ENCODE measurements at places on chromosomes 7 and 10.

DNA sequence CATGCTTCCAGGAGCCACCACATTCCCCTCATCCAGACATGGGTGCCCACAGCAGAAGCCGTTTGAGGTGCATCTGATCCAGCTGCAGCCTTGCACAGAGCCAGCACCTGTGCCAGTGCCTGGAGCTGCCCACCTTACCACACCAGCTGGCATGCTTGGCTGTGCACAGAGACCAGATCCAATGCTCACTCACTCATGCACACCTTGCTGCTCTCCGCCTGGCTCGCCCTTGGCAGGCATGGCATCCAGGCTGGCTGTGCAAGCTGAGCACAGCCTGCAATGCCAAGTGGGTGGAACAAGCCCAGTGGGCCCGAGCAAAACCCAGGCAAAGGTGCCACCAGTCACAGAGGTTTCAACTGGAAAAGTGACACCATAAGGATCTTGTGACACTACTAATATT lies 66.9 kb upstream of the SEMA3A start:
- no peak for DNase-seq

DNA sequence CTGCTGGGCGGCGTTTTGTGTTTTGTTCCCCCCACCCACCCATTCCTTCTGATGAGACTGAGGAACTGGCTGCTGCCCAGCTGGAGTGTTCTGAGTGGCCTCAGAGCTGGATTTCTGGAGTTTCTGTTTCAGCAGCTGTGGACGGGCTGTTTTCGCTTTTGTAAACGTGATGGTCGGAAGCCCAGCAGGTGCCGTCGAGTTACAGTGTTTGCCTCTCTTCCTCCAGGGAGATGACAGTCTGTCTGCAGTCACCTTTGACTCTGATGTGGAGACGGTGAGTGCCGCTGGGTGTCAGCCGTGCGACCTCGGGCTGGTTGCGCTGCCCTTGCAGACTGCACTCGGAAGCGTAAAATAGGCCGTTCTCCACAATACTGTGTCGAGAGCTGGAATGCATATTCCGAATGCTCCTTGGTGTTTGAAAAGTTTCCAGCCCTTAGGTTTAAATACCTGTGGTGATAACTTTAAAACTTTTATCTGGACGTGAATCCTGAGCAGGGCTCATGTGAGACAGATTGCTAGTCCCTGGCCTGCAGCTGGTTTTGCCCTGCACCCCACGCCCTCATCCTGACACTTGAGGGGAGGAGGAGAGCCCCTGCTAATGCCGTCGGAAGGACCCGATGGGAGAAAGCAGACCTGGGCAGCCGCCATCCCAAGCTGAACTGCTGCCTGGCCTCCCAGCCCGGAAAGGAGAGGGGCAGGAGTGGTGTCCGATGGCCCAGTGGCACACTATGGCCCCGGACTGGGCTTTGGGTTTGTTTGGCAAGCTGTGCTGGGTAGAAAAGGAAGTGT lies 8.3 kb downstream of the IQCE start:
- no peak for DNase-seq

DNA sequence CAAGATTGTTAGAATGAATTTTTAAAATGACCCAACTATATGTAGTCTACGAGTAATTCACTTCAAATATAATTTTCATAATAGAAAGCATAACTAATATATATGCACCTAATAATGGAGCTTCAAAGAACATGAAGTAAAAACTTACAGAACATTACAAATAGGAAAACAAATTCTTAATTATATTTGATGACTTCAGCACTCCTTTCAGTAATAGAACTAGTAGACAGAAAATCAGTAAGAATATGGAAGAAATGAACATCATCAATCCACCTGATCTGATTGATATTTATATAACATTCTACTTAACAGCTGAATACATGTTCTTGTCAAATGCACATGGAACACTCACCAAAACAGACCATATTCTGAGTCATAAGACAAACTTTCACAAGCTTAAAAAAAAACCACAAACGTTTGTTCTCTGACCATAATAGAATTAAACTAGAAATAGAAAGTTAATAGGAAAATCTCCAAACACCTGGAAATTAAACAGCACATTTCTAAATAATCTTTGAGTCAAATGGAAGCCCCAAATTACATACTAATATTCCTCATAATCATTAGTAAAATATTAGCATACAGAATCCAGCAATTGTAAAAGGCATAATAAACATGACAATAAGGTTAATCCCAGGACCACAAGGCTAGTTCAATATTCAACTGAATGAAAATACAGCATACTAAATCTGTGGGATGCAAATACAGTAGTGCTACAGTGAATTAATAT lies 48.0 kb downstream of the BRAF start:
- no peak for DNase-seq

DNA sequence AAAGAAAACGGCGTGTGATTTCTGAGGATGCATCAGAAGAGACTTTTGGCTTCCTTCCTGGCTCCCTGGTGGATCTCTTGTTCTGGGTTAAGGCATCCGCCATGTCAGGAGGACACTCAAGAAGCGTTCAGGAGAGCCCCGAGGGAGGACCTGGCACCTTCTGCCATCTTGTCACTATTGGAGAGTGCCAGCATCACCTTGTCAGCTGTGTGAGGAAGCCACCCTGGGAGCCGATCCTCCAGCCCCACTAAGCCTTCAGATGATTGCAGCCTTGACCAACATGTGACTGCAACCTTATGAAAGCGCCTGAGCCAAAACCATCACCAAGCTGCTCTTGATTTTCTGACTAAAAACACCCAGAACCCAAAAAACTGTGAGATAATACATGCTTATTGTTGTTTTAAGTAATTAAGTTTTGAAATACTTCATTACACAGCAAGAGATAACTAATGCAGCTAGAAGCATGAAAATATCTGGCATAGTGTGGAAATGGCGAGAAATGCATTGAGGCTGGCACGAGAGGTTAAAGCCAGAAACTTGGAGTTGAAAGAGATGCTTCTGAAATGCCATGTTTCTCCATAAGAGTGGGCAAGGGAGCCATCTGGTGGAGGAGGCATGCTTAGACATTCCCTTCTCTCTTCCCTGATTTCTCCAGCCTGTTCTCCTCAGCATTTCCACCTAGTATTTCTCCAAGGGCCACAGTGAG lies 5.4 kb upstream of the ZFYVE27 start:
- DNase-seq = peak; percentile 47

DNA sequence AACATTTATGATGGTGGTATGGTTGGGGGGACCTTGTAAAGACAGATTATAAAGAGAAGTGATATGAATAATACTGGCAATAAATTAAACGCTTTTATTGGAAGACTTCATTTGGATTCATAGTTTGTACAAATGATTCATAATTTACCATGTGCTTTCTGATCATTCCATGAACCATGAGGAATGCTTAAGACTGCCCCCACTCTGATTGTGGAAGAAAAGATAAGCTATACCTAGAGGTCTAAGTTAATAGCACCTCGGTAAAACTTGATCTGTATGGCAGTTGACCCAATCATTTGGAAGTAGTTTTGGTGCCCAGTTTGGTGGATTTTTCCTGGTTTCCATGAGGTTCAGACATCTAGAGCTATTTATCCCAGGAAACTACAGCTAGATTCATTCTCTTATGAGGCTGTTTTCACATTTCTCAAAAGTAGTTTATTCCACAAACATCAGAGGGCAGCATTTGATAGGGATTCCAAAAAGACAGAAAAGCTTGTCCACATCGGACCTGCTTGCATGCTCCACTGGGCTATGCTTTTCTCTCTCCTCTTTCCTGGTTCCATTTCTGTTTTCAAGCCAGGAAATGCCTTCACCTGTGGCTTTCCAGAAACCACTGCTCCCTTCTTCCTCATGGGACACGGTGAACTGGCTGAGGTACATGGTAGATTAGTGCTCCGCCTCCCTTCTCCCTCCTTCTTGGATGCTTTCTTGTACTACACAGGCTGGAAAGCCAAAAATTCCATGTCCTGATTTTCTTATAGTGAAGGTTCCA lies 29.2 kb downstream of the TFAM start:
- no peak for DNase-seq
